ENCODE measurements at places on chromosomes 1 and 21.

DNA sequence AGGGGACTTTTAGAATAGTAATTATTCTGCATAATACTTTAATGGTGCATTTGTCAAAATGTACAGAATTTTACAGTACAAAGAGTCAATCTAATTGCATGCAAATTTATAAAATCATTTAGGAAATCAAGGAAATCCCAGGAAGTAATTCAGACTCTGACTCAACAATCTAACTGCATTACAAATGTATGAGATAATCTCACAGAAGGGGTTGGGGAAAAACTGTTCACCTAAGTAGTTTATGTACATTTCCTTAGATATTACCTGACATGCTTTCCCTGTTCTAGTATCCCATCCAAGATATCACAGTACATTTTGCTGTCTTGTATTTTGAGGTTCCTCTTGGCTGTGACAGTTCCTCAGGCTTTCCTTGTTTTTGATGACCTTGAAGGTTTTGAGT lies 4.7 kb downstream of the CRB1 start:
- no peak for DNase-seq

DNA sequence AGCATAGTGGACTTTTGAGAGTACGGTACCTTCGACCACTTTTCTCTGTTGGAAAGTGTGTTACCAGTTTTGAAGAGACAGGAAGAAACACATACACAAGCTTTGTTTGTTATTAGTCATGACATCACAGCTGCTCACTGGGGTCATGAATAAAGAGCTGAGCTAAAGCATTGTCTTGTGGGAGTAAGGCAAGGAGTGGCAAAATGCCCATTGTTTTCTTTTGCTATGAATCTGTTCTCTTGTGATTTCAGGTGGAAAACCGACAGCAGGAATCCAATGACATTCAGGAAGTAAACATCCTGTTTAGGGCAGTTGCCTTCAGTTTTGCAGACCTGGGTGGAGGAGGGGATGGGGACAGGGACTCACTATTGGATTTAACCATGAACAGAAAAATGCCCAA lies 66.2 kb downstream of the RGL1 start:
- no peak for DNase-seq

DNA sequence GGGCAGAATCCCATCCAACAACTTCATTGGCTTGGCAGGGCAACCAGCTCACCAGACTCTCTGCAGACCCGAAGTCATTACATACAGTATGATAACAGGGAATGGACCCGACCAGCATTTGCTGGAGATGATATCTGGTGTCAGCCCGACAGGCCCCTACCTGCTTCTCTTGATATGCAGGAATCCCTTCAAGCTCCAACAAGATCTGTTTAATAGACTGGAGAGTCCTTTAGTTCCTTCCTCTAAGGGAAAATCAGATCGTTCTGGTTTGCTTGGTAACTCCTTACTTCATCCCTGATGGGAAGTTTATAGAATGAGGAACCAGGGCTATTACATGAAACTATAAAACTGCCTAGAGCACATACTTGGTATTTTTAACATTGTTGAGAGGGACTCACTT lies 61.2 kb downstream of the EDARADD start:
- DNase-seq, result no peak

GRCh38 chr1:185151215-185151614 lies 5.5 kb downstream of the TRMT1L start:
- DNase-seq, result no peak

GRCh38 chr1:50861772-50862171 lies 98.3 kb downstream of the FAF1 start:
- DNase-seq, result no peak

DNA sequence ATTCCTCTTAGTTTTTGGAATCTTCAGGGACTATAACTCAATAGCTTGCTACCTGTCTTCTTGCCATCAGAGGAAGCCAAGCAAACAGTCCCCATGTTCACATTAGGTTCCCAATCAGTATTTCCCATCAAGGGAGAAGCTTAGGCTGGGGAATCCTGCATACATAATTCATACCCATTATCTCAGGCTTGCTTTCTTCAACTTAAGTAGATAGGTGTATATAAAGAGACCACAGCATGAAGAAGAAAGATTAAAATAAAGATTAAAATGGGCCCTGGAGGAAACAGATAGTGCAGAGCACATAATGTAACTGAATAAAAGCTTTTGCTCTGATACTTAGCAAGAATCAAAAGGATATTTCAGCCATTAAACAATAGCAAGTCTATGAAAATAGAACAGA lies 29.0 kb upstream of the KCNK1 start:
- no peak for DNase-seq

- peak; percentile 68 for DNase-seq
These were observed 2.5 kb downstream of the MTHFR start for GRCh38 chr1:11802973-11803885.

GRCh38 chr1:231550448-231550781 lies 21.9 kb downstream of the TSNAX start:
- DNase-seq, result no peak

DNA sequence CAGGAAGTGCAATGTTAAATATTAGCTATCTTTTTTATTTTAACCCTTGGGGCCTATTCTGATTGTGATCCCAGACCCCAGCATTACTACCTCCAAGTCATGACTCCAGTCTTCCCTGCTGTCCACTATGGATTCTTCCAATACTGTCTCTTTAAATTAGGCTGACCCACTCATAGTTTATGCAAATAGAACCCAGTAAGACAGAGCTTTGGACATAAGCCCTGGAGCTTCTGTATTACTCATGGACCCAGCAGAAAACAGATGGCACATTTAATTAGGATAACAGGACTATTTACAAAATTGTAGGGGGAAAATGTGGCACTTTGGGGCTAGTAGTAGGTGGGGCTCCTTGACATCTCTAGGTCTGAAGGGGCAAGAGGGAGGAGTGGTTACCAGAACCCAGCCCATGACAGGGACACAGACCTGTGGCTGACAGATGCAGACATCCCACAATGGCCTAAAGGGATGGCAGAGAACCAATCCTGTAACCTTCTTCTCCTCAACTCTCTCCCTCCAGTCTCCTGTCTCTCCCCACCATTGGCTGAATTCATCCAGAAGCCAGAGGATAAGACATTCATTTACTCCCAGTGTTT lies 233.5 kb downstream of the OMA1 start:
- no peak for DNase-seq

DNA sequence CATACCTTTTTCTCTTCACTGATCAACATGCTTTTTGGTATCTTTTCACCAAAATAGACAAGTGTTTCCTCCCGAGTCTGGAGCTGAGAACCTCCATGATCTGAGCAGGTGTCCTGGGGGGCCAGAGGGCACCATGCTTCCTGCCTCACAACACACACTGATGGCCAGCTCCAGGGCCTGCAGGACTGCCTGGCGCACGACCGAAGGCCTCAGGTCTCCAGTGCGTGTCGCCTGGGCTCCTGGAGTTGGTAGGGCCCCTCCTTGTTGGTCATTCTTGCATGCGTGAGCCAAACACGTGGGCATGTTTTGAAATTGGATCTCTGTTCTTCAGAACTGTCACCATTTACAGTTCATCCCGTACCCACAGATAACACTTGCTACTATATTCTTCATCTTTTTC lies 64.4 kb downstream of the SLC37A1 start:
- DNase-seq, result no peak

- DNase-seq, result no peak
These were observed 16.4 kb downstream of the CD244 start for GRCh38 chr1:160846281-160846680.

DNA sequence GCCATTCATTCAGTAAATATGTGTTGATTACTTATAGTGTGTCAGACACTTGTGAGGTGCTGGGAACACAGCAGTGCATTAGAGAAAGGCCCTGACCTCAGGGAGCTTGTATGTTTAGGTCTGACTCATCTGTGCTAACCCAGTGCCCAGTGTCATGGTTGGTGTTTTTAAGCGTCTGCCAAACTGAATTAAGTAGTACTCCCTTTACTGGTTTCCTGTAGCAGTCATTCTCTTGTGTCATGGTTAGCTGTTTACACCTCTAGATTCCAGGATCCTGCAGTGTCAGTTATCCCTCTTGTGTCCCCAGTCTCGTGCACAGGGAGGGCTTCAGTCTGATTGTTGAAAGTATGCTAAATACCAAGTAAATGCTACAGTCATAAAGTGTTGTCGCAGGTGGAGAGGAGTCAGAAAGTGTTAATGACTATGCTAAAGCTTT lies 14.2 kb downstream of the UCK2 start:
- no peak for DNase-seq

DNA sequence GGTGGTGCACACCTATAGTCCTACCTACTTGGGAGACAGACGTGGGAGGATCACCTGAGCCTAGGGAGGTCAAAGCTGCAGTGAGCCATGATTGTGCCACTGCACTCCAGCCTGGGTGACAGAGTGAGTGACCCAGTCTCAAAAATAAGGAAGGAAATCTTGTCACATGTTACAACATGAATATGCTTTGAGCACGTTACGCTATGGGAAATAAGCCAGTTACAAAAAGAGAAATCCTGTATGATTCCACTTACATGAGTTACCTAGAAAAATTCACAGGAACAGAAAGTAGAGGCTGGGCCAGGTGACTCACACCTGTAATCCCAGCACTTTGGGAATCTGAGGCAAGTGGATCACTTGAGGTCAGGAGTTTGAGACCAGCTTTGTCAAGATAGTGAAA lies 6.7 kb upstream of the PADI6 start:
- DNase-seq, result no peak

DNA sequence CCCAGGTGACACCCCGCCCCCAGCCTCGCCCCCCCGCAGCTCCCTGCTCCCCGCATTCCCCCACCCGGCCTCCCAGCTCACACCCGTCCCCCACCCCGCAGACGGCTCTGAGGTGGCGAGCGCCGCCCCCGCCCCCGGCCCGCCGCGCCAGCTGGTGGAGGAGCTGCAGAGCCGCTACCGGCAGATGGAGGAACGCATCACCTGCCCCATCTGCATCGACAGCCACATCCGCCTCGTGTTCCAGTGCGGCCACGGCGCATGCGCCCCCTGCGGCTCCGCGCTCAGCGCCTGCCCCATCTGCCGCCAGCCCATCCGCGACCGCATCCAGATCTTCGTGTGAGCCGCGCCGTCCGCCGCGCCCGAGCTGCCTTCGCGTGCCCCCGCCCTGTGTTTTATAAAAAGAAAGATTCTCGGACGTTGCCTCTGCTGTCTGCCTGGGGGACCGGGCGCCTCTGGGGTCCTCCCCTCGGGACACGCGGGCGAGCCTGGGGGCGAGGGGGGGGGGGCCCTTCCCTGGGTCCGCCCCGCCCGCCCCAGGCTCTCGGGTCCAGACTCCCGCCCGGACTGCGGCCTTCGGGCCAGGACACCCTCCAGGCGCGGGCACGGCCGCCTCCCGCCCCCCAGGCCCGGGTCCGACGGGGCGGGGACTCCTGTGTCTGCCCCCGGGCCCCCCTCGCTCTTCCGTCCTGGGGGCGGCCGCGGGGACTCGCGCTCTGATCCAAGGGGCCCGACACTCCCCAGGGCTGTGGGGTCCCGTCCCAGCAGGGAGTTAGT lies 1.6 kb upstream of the MMP23B start:
- peak; percentile 86 for DNase-seq

DNA sequence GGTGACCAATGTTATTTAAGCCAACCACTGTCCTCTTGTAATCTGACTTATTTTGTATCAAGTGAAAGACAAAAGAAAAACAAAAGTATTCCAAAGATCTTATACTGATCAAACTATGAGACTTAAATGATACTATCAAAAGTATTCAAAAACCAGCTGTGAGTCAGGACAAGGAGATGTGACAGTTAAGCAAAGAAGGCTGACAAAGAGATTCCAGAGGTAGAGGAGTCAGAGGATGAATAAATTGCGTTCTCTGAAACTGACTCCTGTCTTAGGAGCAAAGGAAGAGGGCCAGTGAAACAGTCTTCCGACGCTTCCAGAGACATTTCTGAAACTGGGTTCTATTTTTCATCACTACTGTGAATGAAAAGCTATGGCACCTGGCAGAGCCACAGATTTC lies 20.9 kb downstream of the TMEM50B start:
- DNase-seq, result no peak

GRCh38 chr1:3323796-3324703 lies 130.4 kb upstream of the ARHGEF16 start:
- no peak for DNase-seq

- DNase-seq, result no peak
These were observed 228.9 kb upstream of the TMEM51 start for GRCh38 chr1:14924455-14925331.

GRCh38 chr1:35499652-35500176 lies 57.5 kb downstream of the KIAA0319L start:
- no peak for DNase-seq

DNA sequence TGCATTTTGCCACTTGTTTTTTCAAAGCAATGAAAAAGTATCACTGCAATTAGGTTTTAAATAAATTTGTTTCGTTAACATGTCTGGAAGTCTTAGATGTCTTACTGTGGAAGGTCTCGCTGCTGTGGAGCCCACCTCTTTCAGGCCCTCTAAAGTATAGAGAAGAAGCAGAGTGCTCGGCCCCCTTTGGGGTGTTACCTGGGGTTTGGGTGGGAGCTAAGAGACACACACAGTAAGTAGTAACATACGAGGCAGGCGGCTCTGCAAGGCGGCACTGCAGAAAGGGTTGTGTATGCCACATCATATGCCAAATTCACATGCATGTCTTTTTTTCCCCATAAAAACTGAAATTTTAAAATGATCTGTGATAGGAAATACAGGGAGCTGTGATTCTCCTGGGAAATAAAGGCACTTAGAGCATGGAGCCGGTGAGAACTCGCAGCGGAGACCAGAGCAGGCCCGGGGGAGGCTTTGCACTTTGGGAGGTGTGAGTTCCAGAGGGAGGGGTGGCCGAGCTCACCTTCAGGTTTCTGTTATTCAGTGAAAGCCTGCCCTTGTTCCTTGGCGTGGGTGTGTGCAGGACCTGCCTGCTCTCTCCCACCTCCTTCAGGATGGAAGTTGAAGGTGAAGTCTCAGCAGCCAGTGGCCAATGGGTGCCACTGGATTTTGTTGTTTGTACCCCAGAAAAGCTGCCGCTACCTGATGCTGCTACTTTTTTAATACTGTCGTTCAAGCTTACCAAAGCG lies 35.7 kb upstream of the PWP2 start:
- DNase-seq, result no peak

- DNase-seq, result no peak
These were observed 4.7 kb upstream of the ABCB10 start for GRCh38 chr1:229563241-229563640.

DNA sequence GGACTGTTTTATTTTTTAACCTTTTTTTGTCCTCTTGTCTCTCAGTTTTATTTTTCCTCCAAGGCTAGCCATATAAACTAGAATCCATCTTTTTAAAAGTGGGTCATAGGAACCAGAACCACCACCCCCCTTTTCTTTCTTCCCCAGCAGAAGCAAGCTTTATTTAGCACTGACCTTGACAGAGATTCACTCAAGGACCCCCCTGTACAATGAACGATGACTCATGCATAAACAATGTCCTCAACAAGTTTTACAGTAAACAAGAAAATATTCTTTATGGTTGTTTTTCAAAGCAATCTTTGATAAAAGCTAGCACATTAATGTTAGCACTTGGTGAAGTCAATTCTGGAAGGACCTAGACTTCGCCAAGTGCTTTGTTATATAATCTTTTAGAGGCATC lies 14.1 kb downstream of the PKN2 start:
- DNase-seq, result no peak

- DNase-seq, result no peak
These were observed 112.9 kb downstream of the ZBTB18 start for GRCh38 chr1:244163861-244164510.
